ENCODE measurements at places on chromosomes 3 and 15. TPM values are rescaled to one million over a fixed set of nuclear protein-coding genes. Genes with fewer than 3 reads are reported as not detected.

Gene SNTN
- 41.4 TPM for total RNA-seq

Gene DLEC1
- 28.8 TPM for total RNA-seq

Gene CPLX3
- total RNA-seq: not detected

Gene SEMA6D
- 64.5 TPM for total RNA-seq

Gene SCN5A
- total RNA-seq: 2.5 TPM

GRCh38 chr15:101560722-101561583 is 71.4 kb upstream of the PCSK6 start:
- no peaks in the 10 kb centered on the region for H3K4me1 ChIP-seq
- no peaks in the 10 kb centered on the region for H3K36me3 ChIP-seq
- H3K27me3 ChIP-seq: no peaks in the 10 kb centered on the region
- H3K4me3 ChIP-seq: no peak overlapping the region
- DNase-seq: no peak

DNA sequence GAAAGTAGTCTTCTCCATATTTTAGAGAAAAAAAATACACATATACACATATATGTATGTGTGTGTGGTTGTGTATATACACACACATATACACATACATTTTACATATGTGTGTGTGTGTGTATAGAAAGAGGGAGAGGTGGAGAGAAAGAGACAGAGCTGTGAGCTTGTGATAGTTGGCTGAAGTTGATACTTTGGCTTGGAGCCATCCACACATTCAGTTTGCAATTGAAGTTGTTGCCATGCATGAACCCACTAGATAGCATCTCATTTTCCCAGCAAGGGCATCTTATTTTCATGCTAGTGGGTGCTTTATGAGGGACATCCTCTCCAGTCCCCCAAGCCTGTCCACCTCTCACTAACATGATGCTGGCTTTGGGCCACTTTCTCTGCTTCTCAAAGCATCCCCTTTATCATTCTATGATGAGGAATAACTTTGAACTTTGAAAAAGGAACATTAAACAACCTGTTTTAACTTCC is 228.6 kb downstream of the ZNF621 start:
- H3K36me3 ChIP-seq: no peaks in the 10 kb centered on the region
- H3K27ac ChIP-seq: no peak overlapping the region
- H3K27me3 ChIP-seq: no peaks in the 10 kb centered on the region
- H3K4me3 ChIP-seq: no peak overlapping the region
- DNase-seq: no peak

DNA sequence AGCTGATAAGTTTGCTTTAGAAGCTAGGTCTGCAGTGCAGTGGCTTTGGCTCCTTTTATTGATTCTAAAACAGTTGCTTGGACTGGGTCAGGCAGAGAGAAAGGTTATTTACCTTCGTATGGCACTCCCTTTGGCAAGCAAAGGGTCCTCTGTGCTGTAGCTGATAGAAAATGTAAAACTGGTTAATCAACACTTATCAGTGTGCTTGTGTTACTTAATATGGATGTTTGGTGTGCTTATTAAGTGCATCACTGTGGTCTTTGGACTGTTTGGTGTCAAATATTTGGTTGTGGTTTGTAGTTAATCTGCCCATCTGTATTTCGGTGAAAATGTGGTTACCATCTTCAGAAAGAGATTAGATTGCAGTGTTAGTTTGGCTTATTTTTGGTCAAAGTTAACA is 16.0 kb downstream of the UBE2E2 start:
- no peak overlapping the region for H3K27ac ChIP-seq
- H3K4me1 ChIP-seq: no peaks in the 10 kb centered on the region
- no peaks in the 10 kb centered on the region for H3K36me3 ChIP-seq
- DNase-seq: no peak
- no peak overlapping the region for H3K4me3 ChIP-seq

GRCh38 chr3:13003608-13004007 is 69.6 kb downstream of the IQSEC1 start:
- H3K4me1 ChIP-seq: no peaks in the 10 kb centered on the region
- H3K36me3 ChIP-seq: no peaks in the 10 kb centered on the region
- no peak overlapping the region for H3K27ac ChIP-seq
- DNase-seq: no peak
- H3K27me3 ChIP-seq: no peaks in the 10 kb centered on the region

DNA sequence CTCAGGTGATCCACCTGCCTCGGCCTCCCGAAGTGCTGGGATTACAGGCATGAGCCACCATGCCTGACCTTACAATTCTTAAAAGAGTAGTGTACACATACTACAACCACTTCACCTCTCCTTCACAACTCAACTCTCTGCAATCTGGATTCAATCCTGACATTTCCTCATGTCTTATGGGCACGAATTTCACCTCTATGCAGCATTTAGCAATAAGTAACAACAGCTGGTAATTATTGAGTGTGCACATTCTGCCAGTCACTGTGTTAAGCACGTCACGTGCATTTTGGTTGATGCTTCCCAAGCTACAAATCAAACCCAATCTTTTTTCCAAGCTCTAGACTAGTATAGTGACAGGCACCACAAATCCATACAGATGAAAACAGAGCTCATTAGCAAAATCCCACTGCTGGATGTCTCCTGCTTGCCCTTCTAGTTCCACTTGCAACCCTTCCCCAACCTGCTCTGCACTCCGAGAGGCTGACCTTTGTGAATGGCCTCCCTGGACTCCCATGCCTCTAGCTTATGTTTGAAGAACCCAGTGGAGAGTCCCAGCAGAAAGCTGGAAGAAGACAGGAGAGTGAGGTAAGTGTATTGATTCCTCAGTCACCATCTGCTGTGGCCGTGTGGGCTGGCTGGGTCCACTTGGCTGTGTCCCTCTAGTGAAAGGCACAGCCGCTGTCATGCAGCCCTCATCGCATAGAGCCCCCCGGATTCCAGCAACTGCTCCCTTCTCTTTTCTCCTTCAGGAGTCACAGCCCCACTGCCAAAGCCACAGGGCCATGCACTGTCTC is 176.5 kb downstream of the MEX3B start:
- no peaks in the 10 kb centered on the region for H3K36me3 ChIP-seq
- no peaks in the 10 kb centered on the region for H3K4me1 ChIP-seq
- H3K27me3 ChIP-seq: no peaks in the 10 kb centered on the region
- DNase-seq: no peak

DNA sequence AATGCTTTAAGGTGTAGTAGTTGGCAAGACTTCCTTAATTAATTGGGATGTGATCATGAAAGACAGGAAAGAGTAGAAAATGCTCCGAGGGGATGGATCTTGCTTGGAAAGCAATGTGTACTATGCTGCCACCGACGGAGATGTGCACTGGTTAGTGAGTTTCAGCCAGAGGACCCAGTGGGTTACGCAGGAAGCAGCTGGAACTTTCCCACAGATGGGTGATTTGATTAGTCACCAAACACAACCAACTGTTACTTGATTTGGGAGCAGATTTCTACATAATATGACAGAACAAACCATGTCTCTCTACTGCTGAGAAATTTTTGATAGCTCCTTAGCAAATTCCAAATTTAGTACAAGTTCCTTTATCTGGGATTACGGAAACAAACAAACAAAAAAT is 245.4 kb upstream of the MCTP2 start:
- H3K36me3 ChIP-seq: no peaks in the 10 kb centered on the region
- no peak for DNase-seq
- no peaks in the 10 kb centered on the region for H3K27me3 ChIP-seq
- no peak overlapping the region for H3K4me3 ChIP-seq
- no peak overlapping the region for H3K27ac ChIP-seq

DNA sequence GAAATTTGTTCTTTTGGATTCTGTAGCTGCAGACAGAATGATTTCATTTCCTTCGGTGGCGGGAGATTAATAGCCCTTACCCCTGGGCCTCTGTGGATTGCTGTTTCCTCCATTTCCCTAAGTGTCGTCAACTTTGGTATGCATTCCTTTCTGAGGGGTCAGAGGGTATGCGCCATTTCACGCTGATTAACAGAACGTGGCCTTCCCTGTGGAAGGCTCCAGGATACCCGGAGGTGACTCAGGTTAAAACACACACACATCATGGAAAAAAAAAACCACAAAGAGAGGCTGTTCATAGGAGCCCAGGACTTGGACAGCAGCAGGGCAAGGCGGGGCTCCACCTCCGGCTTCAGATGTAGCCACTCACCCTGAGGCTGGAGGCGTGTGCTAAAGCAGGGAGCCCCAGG is 51.9 kb downstream of the EPHB1 start:
- H3K27me3 ChIP-seq: no peaks in the 10 kb centered on the region
- H3K27ac ChIP-seq: no peak overlapping the region
- no peaks in the 10 kb centered on the region for H3K36me3 ChIP-seq

- peaks cover 29% of the 10 kb centered on the region for H3K36me3 ChIP-seq
- H3K27me3 ChIP-seq: no peaks in the 10 kb centered on the region
- H3K4me3 ChIP-seq: no peak overlapping the region
Observed at GRCh38 chr3:112546216-112546759, 15.5 kb downstream of the ATG3 start.
